ENCODE measurements at places on chromosomes 7 and 10.

DNA sequence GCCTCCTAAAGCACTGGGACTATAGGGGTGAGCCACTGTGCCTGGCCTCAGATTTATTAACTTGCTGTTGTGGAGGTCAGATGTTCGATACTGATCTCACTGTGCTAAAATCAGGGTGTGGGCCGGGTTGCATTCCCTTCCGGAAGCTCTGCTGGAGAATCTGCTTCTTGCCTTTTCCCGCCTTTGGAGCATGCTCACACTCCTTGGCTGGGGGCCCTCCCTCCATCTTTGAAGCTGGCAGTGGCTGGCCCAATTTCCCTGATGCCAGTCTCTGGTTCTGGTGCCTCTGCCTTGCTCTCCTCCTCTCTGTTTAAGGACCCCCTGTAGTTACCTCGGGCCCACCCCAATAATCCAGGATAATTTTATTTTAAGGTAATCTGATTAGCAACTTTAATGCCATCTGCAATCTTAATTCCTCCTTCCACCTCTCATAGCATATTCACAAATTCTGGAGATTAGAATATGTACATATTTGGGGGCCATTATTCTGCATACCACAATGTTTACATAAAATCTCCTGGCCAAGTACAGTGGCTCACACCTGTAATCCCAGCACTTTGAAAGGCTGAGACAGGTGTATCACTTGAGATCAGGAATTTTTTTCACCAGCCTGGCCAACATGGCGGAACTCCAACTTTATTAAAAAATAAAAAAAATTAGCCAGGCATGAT is 7.9 kb upstream of the PITRM1 start:
- DNase-seq, result no peak

DNA sequence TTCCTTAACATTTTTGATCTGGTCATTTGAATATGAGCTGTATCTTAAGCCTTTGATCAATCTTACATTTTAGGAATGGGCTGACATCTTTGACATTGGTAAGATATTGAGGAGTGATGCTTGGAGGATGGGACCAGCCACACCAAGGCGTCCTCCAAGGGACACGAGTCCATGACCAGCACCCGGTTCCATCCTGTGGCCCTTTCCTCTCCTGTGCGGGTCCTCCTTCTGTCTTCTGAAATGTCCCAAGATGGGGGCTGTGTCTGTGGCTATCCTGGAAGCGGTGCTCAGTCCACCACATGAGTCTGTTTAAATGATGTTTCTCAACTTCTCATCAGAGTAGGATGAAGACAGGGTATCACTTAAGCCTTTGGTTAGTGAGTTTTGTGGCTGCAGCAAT is 67.3 kb upstream of the SHH start:
- DNase-seq, result no peak

- DNase-seq, result no peak
Observed at GRCh38 chr7:157431951-157432540, 95.2 kb downstream of the DNAJB6 start.

GRCh38 chr10:126611303-126611702 is 59.2 kb downstream of the C10orf90 start:
- no peak for DNase-seq

DNA sequence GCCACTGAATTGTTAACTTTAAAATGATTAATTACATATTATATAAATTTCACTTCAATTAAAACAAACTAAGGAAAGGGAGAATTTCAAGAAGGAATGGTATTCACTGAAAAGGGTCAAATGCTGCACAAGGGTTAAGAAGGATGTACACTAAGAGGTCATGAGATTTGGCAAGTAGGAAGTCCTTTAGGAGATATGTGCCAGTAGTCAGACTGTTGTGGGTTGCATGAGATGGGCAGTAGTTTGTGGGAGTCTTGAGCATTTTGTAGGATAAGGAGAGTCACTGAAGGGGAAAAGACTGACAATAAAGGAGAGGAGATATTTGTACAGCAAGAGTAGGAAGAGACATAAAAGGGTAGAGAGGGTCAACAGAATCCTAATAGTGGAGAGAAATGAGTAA is 12.4 kb upstream of the PTPN12 start:
- DNase-seq, result no peak

DNA sequence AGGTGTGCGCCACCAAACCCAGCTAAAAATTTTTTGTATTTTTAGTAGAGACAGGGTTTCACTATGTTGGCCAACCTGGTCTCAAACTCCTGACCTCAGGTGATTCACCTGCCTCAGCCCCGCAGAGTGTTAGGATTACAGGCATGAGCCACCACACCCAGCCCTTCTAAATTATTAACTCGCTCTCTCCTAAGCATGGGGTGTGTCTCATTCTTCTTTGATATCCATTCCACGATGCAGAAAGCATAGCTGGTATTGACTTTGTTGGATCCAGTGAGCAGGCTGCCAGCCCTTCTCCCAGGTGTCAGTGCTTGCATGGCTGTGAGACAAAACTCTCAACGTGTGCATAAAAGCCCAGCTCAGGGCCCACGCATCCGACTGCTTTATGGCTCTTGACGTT is 254.1 kb upstream of the PFKP start:
- DNase-seq, result no peak

- no peak for DNase-seq
Observed at GRCh38 chr7:98559958-98560357, 57.1 kb upstream of the NPTX2 start.

GRCh38 chr10:69179089-69179742 is 818 bp upstream of the SUPV3L1 start:
- DNase-seq, result peak; percentile 0

DNA sequence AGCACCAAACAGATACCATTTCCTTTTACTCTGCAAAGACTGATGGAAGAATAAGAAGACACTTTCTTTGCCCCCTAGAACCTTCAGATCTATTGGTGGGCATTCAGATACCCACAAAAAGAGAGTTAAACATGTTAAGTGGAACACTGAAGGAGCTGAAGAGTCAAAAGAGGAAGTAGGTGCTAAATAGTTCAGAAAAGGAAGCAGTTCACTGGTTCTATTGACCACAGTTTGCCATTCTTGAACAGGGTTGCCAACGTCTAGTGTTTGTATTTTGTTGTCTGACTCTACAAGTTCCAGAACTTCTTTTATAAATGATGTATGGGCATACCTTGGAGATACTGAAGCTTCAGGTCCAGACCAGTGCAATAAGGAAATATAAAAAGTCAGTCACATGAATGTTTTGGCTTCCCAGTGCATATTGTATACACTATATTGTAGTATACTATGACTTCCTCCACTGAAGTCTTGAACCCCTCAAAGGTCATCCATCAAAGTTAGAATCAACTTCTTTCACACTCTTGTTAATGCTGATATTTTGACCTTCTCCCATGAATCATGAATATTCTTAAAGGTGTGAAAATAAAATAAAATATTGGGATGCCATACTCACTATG is 47.5 kb upstream of the AGR3 start:
- DNase-seq, result no peak

Measured in stimulated activated CD4-positive, alpha-beta T cell treated with anti-CD3 and anti-CD28 coated beads, Interleukin-1b, Interleukin-23, amount 100 ng/mL, for 1 hour (primary cell).